ENCODE measurements at places on chromosomes 3 and 15. TPM values are rescaled to one million over a fixed set of nuclear protein-coding genes. Genes with fewer than 3 reads are reported as not detected.

- DNase-seq = no peak
- no peak overlapping the region for H3K27ac ChIP-seq
- H3K36me3 ChIP-seq = no peaks in the 10 kb centered on the region
- no peak overlapping the region for H3K4me3 ChIP-seq
- peaks cover 21% of the 10 kb centered on the region for H3K27me3 ChIP-seq
These were observed 5.9 kb upstream of the TBC1D21 start for GRCh38 chr15:73867426-73867825.

DNA sequence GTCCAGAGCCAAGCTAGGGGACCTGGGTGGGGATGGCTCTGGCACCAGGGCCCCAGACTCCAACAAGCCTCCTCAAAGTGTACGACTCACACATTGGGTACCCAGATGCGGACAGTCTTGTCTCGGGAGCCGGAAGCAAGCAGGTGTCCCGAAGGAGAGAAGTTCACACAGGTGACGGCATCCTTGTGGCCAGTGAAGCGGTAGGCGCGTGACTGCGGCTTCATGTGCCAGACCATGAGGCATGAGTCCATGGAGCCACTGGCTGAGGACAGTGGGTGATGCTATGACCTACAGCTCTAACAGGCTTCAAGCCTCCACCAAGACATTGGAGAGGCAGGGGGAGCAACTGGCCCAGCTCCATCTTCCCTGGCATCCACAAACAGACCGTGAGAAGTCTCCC lies 4.5 kb downstream of the POC1A start:
- no peaks in the 10 kb centered on the region for H3K36me3 ChIP-seq
- H3K4me1 ChIP-seq = peaks cover 8% of the 10 kb centered on the region
- H3K27me3 ChIP-seq = no peaks in the 10 kb centered on the region
- DNase-seq = no peak

DNA sequence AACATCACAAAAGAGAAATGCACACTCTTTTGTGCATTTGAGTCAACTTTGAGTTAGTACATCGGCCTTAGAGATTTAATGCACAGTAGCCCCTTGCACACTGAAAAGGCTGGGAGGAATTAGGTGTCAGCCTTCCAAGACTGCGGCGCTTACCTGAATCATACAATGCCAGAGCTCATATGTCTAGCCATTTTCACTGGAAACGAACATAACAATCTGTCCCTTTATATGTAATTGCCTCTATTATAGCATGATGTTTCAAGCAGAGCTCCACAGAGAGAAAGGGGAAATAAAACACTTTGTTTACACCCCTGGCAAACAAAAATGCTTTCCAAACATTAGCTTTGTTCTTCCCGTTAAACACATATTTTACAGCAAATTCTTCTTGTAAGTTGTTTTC lies 315.7 kb upstream of the SLCO3A1 start:
- H3K36me3 ChIP-seq = no peaks in the 10 kb centered on the region
- H3K4me3 ChIP-seq = no peak overlapping the region
- no peak for DNase-seq
- no peaks in the 10 kb centered on the region for H3K27me3 ChIP-seq

DNA sequence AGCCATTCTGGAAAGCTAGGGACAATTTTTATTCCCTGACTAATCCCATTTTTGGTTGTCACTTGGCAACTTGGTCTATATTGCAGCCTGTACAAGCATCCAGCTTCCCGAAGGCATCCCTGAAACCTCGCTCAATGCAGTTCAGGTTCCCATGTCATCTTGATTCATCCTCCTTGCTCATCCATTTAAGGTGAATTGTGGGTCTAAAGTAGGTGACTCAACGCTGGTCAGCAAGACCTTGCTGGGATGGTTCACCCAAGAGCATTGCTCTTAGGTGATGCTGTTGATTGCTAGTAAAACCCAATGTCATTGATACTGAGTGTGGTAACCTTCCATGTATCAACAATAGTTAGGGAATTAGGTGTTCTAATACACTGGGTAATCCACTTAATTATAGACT lies 13.1 kb upstream of the RAB8B start:
- H3K36me3 ChIP-seq = no peaks in the 10 kb centered on the region
- H3K27ac ChIP-seq = no peak overlapping the region
- no peaks in the 10 kb centered on the region for H3K4me1 ChIP-seq
- DNase-seq = no peak
- H3K4me3 ChIP-seq = no peak overlapping the region

DNA sequence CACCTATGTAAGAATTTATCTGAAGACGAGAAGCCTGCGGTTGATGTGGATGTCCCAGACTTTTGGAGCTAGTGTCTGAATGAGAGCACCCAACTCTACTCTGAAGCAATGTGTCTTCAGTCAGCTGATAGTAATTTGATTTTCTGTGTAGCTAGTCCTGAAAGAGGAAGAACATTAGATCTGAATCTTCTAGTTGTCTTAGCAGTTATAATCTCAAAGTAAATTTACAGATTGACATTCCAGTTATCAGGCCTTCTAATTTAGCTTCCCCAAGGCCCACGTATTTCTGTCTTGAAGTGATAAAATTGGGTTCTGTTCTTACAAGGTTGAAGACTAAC lies 1.5 kb downstream of the TCAIM start:
- H3K4me1 ChIP-seq = peaks cover 33% of the 10 kb centered on the region
- no peak for DNase-seq
- peaks cover 10% of the 10 kb centered on the region for H3K36me3 ChIP-seq

- H3K27ac ChIP-seq = no peak overlapping the region
- H3K27me3 ChIP-seq = no peaks in the 10 kb centered on the region
- H3K4me3 ChIP-seq = no peak overlapping the region
- H3K4me1 ChIP-seq = peaks cover 33% of the 10 kb centered on the region
- DNase-seq = no peak
These were observed 33.8 kb downstream of the MUC4 start for GRCh38 chr3:195777975-195778374.

PPARG gene
- not detected for total RNA-seq

C2CD4A gene
- not detected for total RNA-seq

ZPLD1 gene
- total RNA-seq = not detected

Measured in naive thymus-derived CD8-positive, alpha-beta T cell (primary cell).